ENCODE measurements at places on chromosomes 5 and 9.

- DNase-seq: peak; percentile 60
Measured at GRCh38 chr5:56105511-56106291, 110.9 kb upstream of the IL6ST start.

DNA sequence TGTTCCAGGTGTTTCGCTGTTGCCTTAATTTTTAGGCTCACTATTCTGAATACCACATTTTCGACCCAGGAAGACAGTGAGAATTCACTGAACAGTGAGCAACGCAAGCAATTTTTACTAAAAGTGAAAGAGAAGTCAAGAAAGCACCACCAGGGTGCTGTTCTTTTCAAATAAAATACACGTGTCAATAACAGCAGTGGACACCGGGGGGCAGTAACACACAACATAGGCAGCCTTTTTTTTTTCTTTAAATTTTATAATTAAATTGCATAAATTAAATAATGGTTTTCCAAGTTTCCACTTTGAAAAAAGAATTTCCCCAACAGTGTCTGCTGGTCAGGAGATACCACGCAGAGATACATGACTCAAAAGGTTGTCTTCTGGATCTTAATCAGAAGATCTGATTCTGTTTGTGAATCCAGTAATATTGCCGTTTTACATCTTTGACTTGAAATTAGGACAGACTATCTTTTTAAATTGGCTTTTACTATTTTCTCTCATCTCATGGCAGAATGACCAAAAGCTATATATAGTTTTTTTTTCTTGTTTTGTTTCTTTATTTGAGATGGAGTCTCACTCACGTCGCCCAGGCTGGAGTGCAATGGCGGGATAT lies 47.1 kb upstream of the SH3GL2 start:
- peak; percentile 53 for DNase-seq

- DNase-seq: no peak
Measured at GRCh38 chr9:132183715-132184114, 21.9 kb downstream of the NTNG2 start.

DNA sequence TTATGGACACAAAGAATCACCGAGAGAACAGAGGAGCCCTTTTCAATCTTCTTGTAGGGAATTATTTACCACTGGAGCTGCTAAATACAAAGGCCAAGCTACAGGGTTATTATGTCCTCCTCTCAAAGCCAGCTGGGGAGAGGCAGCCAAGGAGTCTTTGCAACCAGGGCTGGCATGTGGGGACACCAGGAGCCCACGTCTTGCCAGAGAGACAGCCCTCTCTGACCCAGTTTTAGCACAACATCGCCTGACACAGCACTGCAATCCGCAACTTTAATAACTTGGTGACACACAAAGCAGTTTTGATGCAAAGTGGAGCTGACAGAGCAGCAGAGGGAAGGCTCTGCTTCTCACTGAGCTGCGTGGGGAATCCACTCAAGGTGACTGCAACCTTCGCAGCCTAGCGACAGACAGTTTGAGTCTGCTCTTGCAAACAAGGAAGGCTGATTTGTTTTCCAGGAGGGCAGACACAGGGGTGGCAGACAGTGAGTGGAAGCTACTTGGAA lies 33.6 kb downstream of the TLR4 start:
- DNase-seq: no peak

DNA sequence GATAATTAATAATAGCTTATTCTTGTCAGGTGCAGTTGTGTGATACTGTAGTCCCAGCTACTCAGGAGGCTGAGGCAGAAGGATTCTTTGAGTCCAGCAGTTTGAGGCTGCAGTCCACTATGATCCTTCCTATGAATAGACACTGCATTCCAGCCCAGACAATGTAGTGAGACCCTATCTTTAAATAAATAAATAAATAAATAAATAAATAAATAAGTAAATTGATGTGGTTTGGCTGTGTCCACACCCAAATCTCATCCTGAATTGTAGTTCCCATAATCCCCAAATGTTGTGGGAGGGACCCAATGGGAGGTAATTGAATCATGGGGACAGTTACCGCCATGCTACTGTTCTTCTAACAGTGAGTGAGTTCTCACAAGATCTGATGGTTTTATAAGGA lies 5.6 kb upstream of the ELL2 start:
- DNase-seq: no peak

GRCh38 chr5:179215576-179215975 lies 129.7 kb downstream of the ADAMTS2 start:
- no peak for DNase-seq

GRCh38 chr5:51225789-51226742 lies 157.2 kb upstream of the ISL1 start:
- no peak for DNase-seq

- DNase-seq: peak; percentile 39
Measured at GRCh38 chr5:16841416-16841815, 94.7 kb downstream of the MYO10 start.

- DNase-seq: no peak
Measured at GRCh38 chr9:137191691-137192447, 3.4 kb downstream of the SSNA1 start.

GRCh38 chr5:116507051-116507537 lies 67.5 kb downstream of the SEMA6A start:
- no peak for DNase-seq

DNA sequence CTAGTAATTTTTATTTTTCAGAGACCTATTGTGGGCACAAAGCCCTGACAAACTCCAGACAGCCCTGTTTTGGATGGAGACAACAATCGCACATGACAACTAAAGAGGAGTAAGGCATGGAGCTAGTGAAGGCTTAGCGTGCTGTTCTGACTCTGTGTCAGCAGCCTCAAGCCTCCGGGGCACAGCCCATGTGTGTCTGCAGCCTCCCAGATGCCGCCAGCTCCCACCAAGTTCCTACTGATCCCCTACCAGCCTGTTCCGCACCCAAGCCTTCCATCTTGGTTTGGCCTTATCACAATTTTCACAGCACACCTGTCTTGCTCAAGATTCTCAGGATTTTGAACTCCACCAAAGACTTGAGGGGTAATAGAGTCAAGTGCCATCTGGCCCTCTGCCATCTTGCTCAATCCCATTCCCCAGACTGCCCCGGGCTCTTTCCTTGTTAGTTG lies 70.3 kb upstream of the SH3PXD2B start:
- no peak for DNase-seq

DNA sequence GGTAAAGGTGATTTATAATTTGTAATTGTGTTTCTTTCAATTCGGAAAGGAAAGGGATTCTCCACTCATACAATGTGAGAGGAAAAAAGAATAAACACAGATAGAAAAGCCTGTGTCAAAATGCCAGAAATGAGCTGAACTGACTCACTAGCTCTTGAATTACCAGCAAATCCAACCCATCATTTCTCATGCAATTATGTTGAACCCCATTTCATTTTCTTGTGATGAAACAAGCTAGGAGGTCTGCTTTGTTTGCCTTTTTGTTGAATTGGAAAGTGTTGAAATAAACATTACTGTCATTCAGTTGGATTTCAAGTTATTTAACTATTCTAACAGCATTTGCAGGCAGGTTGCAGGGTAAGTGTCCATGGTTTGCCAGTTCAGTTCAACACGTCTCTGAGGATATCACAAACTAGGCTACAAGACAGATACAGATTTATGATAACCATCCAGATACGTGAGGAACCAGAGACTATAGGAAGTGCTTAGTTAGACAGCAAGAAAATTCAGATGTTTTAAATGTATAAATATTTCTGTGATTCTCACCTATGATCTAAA lies 547.2 kb downstream of the MAT2B start:
- peak; percentile 2 for DNase-seq

DNA sequence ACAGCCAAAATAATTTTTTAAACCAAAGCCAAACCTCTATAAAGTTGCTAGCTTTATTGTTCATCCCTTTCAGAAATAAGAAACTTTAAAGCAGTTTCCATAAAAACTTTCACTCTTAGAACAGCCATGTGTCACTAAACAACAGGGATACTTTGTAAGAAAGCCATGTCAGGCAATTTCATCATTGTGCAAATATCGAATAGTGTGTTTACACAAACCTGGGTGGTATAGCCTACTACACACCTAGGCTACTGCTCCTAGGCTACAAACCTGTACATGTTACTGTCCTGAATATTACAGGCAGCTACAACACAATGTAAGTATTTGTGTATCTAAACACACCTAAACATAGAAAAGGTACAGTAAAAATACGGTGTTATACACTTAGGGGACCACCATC lies 59.9 kb downstream of the TLE1 start:
- no peak for DNase-seq

DNA sequence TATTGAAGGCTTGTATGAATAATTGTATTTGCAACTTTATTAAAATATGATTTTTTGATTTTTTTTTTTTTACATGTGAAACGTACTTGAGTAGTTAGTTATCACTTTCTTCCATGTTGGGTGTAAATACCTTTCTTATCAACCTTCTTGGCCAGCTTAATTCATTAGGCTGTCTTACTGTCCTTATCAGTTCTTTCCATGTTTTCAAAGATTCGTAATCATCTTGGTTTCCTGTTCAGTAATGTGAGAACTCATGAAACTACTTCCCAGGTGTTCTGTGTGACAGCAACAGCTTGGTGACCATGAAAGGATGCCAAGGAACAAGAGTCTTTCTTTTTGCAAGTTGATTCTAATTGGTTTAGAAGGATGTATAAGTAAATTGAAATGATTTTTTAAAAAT lies 100.0 kb downstream of the ADGRV1 start:
- no peak for DNase-seq

DNA sequence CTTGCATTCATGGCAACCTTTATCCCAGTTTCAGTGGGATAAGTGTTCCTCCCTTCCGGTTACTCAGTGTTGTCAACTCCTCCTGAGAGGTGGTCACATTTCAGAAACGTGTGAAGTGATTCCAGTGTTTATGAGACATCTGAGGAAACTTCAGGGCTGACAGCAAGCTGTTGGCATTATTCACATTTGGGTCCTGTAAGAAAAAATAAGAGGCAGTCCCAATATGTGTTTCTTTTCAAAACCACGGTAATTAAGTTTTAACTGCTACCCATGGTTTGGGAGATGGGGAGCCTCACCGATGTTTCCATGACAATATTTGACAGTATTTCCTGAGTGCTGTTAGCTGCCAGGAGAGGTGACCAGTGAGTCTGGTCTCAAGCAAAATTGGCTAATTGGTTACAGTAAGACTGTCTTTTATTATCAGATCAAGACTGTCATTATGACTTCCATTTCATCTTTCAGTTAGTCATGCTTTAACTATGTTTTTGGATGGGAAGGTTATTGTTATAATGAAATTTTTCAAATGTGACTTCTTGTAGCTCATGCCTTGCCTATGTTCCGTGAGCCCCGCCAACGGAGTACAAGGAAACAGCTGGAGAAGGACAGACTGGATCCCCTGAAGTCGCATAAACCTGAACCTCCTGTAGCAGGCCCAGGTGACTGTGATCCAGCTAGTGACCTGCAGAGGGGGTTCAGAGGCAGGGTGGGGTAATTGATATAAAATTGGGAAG lies 115.3 kb downstream of the GDNF start:
- DNase-seq: no peak

- no peak for DNase-seq
Measured at GRCh38 chr9:134980516-134980915, 62.8 kb upstream of the FCN1 start.

DNA sequence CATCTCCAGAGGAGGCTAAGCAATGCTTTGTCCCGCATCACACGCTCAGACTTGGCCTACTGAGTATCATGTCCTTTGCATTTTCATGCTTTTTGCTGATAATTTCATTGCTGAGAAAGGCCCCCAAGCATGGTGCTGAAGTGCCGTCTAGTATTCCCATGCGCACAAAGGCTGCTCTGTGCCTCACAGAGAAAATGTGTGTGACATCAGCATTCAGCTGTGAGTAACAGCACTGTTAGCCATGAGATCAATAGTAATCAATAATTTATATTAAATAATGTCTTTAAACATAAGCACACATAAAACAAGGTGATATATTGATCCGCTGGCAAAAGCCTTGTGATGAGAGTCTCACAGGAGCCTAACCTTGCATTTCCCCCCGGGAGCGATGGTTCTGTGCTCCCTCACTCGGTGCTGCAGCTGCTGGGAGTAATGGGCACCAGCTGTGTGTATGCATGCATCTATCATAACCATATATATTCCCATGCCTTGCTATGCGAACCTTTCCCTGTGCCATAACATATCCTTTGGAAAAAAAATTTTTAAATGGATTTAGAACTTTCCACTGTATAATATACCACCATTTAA lies 50.4 kb upstream of the RNF130 start:
- no peak for DNase-seq

- DNase-seq: peak; percentile 40
Measured at GRCh38 chr5:39800042-39800601, 375.3 kb upstream of the DAB2 start.

GRCh38 chr9:131585375-131585774 lies 40.1 kb downstream of the PRRT1B start:
- DNase-seq: no peak

- peak; percentile 34 for DNase-seq
Measured at GRCh38 chr5:81838307-81838906, 87.5 kb upstream of the SSBP2 start.

DNA sequence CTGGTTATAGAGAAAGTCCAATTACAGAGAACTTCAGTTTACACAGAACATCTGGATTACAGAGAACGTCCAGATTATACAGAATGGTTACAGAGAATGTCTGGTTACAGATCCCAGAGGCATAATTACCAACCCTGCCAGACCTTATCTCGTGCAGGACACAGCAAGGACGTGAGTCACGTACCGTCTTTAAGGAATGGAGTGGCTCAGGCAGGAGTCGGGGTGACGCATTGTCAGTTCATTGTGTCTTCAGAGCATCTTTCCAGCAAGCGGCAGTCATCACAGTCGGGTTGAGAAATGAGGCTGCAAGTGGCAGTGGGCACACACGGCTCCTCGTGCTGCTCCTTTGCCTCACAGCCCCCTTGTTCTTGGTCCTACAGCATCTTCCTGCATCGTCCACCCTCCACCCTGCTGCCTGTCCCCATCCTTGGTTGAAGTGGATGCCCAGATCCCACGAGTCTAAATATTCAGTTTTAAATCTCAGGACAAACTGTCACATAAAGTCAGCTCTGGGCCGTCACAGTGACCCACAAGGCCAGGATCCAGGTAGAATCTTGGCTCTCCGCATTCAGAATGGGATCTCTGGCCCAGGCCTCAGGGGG lies 30.0 kb upstream of the SLC6A19 start:
- DNase-seq: no peak
